CD4-positive, alpha-beta T cell treated with Interleukin-1 beta for 1 hour (primary cell): ENCODE measurements at places on chromosomes 4 and X.

DNA sequence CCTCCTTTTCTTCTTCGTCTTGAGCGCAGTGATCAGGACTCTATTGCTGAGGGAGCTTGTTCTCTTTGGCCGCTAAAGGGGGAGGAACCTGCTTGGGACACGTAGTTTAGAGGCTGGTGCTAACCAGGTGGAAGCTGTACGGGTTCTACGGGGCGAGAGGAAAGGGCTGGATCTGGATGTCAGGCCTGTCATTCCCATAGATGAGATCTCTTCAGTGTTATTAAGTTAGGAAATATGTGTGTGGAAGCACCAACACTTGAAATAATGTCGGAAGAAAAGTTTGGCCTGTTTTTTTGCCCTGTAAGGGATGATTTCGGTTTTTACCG, 643 bp downstream of the SRP72 start:
- DNase-seq: peak; percentile 4

DNA sequence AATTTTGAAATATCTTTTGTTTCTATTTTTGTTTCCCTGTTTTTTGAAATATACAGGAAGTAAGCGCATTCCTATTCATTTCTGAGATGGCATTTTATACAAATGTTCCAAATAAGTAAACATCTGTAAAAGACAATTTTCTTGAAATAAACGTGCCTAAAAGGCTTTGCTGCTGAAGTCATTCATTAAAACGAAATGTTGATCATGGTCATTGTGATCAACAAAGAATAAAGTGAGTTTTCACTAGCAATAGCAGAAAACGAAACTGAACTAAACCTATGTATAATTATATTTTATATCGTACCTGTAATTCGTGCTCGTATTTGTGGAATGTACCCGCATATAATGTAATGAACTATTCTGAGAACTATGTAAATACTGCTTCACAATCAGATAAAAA, 221.2 kb downstream of the MGST2 start:
- no peak for DNase-seq

DNA sequence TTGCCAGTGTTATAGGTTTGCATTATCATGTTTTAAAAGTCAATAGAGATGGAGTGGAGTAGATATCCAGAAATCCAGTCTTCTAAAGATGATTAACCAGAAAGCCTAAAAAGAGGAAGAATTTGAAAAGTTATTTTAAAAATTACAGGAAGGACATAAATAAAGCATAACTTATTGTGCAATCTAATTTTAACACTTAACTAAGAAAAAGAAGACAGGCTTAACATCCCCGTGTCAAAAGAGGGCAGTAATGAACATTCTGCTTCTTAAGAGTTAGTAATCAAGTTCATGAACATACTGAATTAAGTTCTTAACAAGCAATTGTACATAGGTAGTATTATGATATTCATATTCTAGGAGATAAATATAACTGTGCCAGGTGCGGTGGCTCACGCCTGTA, 39.3 kb downstream of the ELF2 start:
- no peak for DNase-seq

GRCh38 chr4:129098531-129099001, 2.6 kb downstream of the C4orf33 start:
- DNase-seq: no peak

DNA sequence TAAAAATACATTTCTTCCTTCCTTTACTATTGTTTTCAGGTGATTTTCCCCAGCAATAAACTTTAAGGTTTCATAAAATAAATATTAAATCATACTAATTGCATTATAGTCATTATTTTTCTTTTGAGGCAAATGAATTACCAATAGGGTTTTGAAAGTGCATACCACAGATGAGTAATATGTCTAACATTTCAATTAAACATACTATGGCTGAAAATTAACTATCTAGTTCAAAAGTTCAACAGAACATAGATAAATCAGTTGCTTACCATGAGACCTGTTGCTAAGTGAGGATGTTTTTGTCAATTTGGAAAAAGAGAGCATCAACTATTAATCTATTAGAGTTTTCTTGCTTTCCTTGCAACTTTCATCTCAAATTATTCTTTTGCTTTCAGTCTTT, 35.0 kb downstream of the NPY5R start:
- no peak for DNase-seq

GRCh38 chr4:75180790-75181776, 248.2 kb downstream of the PARM1 start:
- DNase-seq: no peak

GRCh38 chr4:108543359-108543968, 76.9 kb upstream of the RPL34 start:
- DNase-seq: no peak

DNA sequence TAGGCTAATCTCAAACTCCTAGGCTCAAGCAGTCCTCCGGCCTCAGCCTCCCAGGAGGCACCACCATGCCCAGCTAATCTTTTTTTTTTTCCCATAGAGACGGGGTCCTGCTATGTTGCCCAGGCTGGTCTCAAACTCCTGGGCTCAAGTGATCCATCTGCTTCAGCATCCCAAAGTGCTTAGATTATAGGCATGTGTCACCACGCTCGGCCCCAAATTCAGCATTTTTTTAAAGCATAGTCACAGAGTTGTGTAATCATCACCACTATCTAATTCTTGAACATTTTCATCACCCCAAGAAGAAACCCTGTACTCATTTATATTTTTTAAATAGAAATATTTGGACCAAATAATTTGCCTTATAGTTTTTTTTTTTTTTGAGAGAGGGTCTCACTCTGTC, 10.3 kb downstream of the CENPI start:
- DNase-seq: no peak

- DNase-seq: no peak
Observed at GRCh38 chrX:9204560-9204959, 170.6 kb upstream of the FAM9B start.

DNA sequence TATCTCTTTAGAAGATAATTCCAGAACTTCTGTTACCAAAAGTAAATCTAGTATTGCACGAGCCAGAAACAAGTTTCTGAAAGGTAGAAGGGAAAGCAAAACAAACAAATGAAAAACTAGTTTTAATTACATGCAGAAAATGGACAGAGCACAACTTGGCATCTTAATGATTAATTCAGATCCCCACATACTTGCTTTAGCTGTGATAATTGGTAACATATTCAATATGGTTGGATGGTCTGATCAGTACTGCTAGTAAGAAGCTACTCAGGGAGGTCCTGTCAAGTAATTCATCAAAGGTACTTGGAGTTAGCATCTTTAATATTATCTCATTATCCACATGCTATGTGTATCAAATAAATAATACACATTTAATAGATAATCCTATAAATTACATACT, 204.3 kb downstream of the TRAM1L1 start:
- no peak for DNase-seq

GRCh38 chrX:101408532-101408841, 465 bp downstream of the HNRNPH2 start:
- DNase-seq: no peak

DNA sequence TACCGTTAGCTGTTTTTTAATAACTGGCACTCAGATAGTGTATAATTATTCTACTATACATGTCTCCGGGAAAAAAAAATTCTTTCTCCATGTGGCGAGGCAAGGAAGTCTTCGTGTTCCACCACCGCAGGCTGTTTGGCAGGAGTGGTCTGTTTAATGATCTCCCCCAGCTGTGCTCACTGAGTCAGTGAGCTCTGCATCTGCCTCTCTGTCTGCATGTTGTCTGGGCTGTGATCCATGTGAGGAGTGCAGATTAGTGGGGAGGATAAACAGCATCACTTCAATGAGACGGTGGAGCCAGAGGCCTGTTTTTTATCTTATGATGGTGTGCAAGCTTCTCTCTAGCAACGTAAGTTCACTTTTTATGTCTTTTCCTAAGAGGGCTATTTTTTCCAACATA, 69.8 kb downstream of the RPS3A start:
- DNase-seq: no peak

- no peak for DNase-seq
Observed at GRCh38 chrX:51795136-51795535, 51.9 kb downstream of the GSPT2 start.

- no peak for DNase-seq
Observed at GRCh38 chr4:138413273-138413672, 171.1 kb upstream of the SLC7A11 start.

GRCh38 chr4:105196523-105197145, 50.0 kb downstream of the TET2 start:
- DNase-seq: no peak

GRCh38 chr4:188984518-188984917, 845.3 kb downstream of the TRIML1 start:
- no peak for DNase-seq

DNA sequence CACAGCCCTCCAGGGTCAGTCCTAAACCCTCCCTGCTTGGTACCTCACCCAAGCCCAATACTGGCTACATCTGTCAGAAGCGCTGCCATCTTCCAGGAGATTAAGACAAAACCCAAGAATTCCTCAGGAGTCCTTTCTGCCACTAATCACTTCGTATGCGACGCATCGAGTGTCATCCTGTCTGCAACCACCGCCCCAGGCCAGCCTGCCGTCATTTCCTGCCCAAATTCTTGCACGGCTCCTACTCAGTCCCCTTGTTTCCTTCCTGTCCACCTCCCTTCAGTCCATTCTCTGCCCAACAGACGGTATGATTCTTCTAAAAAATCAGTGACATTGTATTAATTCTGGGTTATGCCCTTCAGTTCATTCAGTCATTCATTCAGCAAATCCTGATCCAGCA, 113.6 kb downstream of the NFKB1 start:
- DNase-seq: peak; percentile 57

GRCh38 chr4:1053080-1053661, 41.7 kb downstream of the FGFRL1 start:
- DNase-seq: no peak

GRCh38 chrX:154791467-154791866, 13.8 kb downstream of the MPP1 start:
- no peak for DNase-seq

DNA sequence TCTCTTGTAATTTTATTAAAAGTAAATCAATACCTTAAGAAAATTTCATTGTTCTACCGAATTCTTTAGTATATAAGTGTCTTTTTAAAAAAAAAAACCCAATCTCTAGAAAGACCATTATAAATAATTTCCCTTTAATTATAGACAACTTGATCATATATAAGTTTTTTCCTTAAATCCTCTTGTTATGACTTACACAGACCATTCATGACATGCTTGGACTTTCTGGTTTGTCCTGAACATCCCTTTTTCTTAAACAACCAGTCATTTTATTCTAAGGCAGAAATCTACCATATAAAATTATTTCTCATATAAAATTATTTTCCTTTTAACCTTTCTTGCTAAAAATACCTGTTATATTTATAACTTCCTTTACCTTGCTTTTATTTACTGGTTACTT, 15.4 kb upstream of the FHDC1 start:
- DNase-seq: no peak

DNA sequence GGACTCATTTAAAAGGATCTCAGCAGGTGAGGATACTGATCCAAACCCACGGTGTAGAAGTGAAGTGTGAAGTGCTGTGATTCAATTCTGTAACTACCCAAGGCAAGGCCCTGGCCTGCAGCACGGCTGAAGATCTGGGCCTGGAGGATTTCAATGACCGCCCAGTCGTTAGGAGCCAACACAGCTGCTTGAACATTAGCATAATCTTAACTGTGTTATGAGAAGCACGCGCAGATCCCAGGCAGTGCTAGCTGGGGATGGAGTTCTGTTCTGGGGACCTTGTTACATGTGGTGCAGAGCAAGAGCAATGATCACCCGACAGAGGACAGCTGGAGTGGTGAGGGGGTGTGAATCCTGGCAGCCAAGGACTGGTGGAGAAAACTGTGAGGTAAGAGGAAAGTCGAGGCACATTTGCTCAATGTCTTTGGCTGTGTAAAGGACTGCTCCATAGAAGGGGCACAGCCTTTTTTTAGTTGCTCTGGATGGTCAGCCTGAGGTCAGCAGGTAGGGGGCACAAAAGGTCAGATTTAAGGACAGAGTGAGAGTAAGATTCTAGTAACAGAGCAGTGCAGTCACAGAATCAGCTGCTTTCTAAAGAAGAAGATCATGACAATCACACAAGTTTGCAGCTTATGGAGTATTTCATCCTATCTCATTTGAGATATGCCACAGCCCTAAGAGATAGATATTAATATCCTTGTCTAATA, 181.8 kb downstream of the DCLK2 start:
- DNase-seq: no peak

DNA sequence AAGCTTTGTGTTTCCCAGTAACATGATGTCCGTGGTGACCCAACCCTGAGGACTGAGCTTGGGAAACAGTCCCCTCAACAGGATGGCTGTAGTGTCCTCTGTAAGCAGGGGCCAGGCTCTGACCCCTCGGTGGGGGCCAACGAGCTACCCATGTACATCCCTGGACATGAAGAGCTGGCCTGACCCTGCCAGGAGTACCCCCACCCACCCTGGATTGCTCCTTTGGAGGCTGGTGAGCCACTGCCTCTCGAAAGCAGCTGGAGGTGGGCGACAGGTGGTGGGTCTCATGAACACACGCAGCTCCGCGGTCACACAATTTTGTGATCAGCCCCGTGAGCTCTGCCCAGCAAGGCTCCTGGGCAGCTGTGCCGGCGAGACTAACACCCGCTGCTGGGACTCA, 33.5 kb downstream of the NSG1 start:
- no peak for DNase-seq

DNA sequence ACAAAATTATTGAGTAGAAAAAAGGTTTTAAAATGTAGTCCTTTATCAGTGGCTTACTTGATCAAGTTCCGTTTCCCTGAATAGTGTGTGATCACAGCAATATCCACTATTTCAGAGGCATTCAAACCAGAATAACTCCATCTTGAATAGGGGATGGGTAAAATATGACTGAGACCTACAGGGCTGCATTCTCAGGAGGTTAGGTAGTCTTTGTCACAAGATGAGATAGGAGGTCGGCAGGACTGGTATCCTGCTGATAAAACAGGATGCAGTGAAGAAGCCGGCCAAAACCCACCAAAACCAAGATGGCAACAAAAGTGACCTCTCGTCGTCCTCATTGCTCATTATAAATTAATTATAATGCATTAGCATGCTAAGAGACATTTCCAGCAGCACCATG, 24.7 kb downstream of the TSPAN6 start:
- DNase-seq: no peak

DNA sequence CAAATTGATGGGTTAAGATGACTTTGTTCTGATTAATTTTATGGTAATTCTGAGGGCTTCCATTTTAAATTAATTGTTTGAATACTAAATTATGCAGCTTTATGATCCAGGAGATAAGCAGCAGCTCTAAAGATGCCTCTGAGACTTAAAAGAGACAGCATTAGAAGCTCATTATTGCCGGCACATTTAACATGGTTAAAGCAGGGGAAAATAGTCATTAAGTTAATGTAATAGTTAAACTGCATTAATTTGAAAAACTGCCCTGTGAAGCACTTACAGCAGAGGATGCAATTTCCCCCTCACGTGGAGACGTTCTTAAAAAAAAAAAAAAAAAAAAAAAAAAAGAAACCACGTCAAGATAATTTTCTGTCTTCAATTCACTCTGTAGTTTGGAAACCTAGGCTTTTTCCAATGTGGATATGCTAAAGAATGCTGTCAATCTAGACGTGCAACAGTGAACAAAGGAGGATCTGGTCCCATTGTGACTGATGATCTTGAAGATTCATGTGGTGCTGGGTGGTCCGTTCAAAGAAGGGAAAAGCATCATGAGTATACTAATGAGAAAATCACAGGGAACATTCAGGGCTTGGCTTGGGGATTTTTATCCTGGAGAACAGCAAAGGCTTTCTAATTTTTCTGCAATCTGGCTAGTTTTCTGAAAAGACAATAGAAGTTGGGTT, 440.6 kb upstream of the HS3ST1 start:
- DNase-seq: no peak

- DNase-seq: no peak
Observed at GRCh38 chr4:94516999-94517398, 65.3 kb downstream of the PDLIM5 start.

- DNase-seq: no peak
Observed at GRCh38 chrX:123731987-123732669, 724 bp downstream of the THOC2 start.

- peak; percentile 13 for DNase-seq
Observed at GRCh38 chr4:26384380-26385057, 63.7 kb downstream of the RBPJ start.
